Stimulated activated CD8-positive, alpha-beta memory T cell treated with anti-CD3 and anti-CD28 coated beads, Interleukin-4, amount 100 ng/mL, for 1 hour (primary cell): ENCODE measurements at places on chromosomes 7 and 10.

DNA sequence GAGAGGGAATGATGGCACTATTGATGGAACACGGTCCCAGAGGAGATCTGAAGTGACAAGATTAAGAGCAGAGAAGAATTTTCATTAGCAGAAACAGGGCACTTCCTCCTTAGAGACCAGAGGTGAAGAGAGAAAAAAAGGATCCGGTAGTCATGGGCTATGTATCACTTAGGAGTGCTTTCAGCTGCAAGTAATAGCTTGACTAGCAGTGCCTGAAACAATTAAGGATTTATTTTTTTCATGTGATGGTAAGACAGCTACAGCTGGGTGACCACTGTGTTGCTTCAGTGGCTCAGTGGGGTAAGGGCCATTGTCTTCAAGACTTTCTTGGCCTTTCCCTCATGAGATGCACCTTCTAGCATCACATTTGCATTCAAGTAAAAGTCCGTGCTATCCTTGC, 515.1 kb upstream of the GALNT17 start:
- no peak for DNase-seq

DNA sequence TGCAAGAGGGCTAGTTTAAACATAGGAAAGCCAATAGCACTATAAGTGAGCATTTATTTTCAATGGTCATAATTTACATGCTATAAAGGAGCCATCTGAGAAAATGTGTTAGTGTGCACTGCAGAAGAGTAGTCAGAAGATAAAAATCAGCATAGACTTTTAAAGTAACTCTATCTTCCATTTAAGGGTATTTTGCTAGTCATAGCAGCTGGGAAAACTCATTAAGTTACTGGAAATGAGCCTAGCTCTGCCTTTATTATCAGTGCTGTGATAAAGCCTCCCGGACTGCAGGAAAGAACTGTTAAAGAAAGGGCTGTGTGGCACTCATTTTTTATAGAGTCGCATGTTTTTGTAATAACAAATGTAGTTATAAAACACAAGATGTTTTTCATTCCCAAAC, 825.8 kb upstream of the POM121L12 start:
- DNase-seq, result no peak

- no peak for DNase-seq
Observed at GRCh38 chr7:107830420-107830819, 27.4 kb upstream of the SLC26A3 start.

DNA sequence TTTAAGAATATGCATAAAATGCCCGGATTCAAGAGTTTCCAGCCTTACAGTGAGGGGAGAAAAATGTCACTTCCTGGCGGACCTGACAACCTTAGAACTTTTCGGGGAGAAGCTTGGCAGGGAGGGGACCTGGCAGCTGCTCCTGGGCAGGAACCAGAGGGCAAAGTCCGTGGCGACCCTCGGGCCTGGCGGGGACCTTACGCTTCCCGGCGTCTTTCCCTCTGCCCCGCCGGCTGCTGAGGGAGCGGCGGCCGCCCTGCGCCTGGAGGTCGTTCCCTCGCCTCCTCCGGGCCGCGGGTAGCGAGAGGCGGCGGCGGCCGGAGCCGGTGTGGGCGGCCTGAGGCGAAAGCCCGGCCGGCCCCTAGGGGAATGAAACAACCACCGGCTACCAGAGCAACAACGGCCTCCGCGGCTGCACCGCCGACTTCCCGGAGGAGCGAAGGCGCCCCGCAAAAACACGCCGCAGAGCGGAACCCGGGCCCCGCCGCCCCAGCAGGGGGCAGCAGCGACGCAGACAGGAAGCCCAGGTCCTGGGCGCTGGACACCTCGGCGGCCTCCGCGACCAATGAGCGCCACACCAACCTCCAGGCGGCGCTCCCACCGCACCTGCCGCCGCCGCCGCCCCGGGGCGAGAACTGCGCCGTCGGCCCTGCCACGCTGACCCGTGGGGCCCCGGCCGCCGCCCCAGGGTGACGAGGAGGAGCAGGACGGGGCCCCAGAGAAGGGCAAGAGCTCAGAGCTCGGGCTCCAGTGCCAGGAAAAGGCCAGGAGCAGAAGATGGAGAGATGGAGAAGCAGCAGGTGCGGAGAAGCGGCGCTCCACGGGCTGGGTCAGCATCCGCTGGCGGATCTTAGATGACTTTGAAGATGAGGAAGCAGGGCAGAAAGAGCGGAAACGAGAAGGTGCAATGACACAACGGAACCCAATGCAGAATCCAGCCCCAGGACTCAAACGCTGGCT, 10.5 kb upstream of the ACSM6 start:
- peak; percentile 41 for DNase-seq

GRCh38 chr7:28613262-28613661, 200.9 kb downstream of the CREB5 start:
- no peak for DNase-seq

GRCh38 chr7:93475811-93476210, 98.7 kb downstream of the CALCR start:
- DNase-seq, result no peak

DNA sequence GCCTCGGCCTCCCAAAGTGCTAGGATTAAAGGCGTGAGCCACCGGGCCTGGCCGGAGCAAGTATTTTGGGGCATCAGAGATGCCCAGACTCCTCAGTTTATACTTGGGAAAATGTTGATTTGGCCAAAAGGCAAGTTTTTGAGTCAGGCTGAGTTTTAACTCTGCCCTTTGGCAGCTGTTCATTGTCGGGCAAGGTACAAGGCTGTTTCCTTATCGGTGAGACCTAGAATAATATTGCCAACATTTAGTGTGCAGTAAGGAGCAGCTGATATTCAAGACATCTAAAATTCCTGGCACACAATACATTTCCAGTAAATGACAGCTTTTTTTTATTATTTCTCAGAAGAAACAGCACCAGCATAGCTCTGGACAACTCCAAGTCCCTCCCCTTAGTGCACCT, 147.6 kb upstream of the C7orf33 start:
- no peak for DNase-seq

GRCh38 chr10:97763947-97764346, 7.9 kb downstream of the SFRP5 start:
- no peak for DNase-seq

GRCh38 chr7:95794917-95795515, 22.7 kb downstream of the DYNC1I1 start:
- DNase-seq, result no peak

DNA sequence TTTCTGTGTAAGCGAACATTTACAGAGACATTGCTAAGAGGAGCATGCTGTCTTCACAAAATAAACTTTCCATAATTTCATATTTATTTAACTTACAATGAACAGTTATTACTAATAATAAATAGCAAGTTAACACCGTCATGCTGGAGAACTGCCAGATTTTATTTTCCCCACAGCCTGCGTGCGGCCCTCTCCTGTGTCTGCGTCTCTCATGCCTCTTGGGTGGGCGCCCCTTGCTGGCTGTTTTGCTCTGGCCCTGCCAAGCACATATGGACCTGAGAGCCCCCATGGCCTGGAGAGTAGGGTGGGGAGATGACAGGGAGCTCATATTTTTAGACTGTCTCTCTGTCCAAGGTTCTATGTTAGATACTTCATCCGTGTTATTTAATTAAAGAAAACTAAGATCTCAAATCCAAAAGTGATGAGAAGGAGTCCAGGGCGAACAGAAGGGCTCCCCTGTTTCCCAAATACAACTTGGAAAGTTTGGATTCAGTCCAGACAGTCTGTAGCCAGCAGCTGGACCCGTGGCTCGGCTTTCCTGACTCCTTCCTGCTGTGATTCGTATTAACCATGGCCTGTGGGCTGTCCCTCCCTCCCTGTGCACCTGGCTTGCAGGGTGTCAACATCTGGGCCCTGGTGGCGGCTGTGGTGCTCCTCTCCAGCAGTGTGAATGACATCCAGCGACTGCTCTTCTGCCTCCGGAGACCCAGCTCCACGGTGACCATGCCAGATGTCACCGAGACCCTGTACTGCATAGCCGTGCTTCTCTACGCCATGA, 20.5 kb downstream of the FBH1 start:
- DNase-seq, result no peak

DNA sequence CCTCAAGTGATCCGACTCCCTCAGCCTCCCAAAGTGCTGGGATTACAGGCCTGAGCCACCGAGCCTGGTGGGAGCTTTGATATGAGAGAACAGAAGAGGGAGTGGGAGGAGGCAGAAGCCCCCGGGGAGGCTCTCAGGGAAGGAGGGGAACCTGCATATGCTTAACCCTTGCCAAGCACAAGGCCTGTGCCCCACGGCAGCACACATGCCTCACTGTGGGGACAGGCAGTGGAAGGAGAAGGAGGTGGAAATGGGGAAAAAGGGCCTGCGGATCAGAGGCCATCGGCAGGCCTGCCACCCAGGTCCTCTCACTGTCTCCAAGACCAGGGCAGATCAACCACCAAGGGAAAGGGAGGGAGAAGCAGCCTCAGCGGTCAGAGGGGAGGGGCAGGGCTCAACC, 7.2 kb upstream of the GRID1 start:
- DNase-seq, result no peak

DNA sequence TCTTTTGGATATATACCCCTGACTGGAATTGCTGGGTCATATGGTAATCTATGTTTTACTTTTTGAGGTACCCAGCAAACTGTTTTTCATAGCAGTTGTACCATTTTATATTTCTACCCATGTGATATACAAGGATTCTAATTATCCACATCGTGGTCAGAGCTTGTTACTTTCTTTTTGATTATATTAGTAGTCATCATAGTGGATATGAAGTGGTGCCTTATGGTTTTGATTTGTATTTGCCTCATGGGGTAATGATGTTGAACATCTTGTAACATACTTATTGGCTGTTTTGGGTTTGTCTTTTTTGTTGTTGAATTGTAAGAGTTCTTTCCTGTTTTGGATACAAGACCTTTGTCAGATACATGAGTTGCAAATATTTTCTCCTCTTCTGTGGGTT, 51.7 kb downstream of the MAPK8 start:
- no peak for DNase-seq

DNA sequence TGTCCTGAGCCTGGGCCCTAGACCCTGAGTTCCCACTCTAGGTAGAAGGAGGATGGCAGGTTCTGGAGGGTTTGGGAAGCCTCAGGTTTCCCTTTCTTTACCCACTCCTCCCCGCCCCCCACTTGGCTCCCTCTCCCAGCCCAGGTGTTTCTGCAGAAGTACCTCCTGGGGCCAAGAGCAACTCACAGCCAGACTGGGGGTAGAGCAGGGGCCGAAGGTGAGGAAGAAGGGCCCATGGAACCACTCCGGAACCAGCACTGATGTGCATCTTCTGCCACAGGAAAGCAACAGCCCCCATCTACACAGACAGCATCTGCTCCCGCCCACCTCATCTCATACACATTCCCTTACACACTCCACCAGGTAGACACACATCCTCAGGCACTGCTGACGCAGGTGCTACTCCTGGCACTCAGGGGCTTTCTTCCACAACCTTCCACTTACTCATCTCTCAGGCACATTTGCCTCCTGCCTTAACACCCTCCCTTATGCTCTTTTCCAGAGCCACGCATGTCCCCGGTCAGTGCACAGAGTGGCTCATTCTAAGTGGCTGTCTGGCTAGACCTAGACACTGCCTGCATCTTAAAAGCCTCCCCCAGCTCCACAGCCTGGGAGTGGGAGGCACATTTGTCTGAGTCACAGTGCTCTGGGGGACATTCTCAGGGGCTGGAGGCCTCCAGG, 1.8 kb downstream of the EPHB6 start:
- no peak for DNase-seq

DNA sequence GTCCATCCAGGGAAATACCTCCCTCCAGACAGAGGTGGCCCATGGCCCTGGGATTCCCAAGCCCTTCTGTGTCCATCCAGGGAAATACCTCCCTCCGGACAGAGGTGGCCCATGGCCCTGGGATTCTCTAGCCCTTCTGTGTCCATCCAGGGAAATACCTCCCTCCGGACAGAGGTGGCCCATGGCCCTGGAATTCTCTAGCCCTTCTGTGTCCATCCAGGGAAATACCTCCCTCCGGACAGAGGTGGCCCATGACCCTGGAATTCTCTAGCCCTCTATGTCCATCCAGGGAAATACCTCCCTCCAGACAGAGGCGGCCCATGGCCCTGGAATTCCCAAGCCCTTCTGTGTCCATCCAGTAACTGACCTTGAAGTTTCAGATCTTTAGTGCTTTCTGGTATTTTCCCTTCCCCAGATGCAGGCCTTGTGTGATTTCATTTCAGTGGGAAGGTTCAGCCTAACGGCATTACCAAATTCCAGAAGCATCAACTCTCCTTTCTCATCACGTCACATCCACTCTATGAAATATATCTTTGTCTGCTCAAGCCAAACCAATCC, 28.8 kb upstream of the DIP2C start:
- no peak for DNase-seq

DNA sequence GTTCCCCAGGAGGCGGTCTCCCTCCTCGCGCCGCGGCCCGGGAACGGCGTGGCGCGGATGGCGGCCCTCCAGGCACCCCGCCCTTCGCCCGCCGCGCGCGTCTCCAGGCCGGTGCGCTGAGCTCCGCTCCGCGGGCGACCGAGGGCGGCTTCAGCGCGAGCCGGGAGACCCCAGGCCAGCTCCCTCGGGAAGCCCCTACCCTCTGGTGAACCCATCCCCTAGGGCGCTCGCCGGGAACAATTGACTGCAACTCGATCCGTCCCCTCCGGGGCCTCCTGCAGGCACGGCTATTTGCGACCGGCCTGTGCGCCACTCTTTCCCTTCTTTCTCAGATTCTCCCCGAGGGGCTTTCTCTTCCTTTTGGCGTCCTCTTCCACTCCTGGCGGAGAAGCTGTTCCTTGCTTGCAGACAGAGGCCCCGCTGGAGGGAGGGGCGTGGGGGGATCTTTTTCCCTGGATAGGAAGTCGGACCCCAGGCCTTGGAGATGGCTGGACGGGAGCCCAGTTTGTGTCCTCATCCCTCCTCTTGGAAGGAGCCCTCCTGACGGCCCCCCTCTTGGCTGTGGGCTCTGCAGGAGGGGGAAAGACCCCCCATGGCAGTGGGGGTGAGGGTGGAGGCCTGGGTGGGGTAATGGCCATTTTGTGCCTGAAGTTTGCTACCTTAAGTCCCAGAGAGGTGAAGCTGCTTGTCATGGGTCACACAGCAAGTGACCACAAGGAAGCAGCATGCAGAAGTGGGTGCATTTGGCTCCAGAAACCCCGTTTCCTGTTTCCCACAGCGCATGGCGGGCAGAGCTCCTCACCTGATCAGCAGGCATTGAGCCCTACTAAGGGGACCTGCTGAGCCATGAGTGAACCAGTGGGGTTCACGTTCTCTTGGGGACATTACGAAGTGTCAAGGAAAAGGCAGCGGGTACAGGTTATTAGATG, 171.2 kb upstream of the TNRC18 start:
- DNase-seq, result no peak

DNA sequence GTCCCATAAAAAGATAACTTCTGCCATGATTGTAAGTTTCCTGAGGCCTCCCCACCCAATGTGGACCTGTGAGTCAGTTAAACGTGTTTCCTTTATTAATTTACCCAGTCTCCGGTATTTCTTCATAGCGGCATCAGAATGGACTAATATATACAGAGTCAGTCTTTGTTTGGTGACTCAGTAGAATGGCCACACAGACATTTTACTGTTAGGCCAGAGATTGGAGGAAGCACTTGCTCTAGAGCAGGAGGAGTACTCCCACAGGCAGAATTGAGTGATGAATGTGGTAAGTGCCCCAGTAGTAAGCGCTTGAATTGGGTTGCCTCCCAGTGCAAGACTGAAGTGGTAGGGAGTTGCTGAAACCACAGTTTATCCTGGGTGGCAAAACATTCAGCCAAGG, 149.5 kb upstream of the SMIM30 start:
- DNase-seq, result no peak
